HS-5 (cell line): ENCODE measurements at places on chromosomes 11 and 22.
A peak's percentile ranks its signal among the peaks of the same experiment; 100 is the strongest.

DNA sequence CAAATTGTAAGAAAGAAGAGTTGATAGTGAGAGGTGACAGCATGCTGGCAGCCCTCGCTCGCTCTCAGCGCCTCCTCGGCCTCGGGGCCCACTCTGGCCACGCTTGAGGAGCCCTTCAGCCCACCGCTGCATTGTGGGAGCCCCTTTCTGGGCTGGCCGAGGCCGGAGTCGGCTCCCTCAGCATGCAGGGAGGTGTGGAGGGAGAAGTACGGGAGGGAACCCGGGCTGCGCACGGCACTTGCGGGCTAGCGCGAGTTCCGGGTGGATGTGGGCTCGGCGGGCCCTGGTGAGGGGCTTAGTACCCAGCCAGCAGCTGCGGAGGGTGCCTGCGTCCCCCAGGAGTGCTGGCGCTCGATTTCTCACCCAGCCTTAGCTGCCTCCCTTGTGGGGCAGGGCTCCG, 539.7 kb upstream of the CCDC179 start:
- no peak for DNase-seq

DNA sequence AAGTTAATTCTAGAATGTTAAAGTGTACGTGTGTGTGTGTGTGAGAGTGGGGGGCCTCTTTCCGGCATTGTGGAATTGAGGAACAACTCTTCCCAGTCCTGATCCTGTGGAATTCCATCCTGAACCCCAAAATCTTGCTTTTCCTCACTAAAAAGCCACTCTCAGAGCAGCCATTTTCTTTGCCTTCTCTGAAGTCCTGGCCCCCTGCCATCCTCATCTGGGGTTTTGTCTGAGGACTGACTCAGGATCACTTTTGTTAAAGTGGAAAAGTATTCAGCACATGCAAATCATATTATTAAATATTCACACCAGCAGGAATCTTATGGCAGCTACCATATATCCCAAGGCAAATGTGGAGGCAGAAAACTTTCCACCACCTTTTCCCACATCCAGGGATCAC, 3.8 kb downstream of the SCN4B start:
- no peak for DNase-seq

GRCh38 chr11:28251257-28251656, 143.1 kb downstream of the METTL15 start:
- DNase-seq, result no peak

GRCh38 chr11:33384220-33384619, 127.0 kb downstream of the HIPK3 start:
- DNase-seq, result no peak

- DNase-seq, result no peak
Measured at GRCh38 chr11:8283100-8283464, 19.4 kb upstream of the LMO1 start.

- no peak for DNase-seq
Measured at GRCh38 chr22:41825376-41825775, 7.5 kb upstream of the SREBF2 start.

GRCh38 chr11:100821198-100821597, 134.1 kb downstream of the ARHGAP42 start:
- DNase-seq, result no peak

DNA sequence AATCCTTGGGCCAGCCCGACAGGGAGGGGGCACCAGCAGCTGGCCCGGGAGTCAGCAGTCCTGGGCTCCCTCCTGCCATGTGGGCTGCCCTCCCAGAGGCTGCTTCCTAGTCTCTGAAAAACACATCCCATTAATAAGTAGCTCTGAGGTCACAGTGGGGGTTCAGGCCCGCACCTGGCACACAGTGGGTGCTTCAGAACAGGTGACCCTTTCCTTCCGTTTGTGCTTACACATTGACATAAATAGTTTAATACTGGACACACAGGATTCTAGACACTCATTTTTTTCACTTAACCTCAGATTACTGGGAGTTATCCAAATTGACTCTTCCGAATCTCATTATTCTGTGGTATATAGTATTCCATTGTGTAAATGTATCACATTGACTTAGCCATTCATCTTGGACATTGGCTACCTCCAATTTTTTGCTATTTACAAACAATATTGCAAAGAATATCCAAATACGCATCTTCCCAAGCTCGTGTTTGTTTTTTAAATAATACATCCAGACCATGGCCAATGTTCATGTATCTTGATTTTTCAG, 474 bp upstream of the CHADL start:
- DNase-seq, result no peak

GRCh38 chr11:111530091-111530490, 10.4 kb upstream of the LAYN start:
- DNase-seq, result no peak

- DNase-seq, result no peak
Measured at GRCh38 chr22:22342697-22343580, 98.4 kb downstream of the VPREB1 start.

DNA sequence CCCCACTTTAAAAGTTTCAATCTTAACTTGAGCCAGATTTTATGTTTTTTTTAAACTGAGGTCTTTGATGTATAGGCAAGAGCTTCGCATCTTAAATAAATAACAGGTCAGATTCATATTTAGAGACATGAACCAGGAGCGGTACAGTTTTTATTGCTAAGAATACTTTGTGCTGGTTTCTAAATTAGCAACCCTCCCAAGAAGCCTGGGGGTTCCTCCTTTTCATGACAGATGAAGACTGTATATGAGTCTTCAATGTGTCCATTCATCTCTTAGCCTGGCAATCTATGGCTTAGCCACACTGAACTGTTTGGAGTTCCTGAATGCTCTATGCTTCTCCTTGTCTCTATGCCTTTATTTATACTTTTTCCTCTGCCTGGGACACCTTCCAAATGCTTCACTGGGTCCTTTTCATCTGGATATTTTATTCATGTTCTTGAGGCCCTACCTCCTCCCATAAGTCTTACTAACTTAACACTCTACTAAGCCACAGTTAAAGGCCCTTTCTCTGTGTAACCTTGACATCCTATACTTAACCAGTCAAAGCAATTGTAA, 338.6 kb downstream of the INSC start:
- no peak for DNase-seq

DNA sequence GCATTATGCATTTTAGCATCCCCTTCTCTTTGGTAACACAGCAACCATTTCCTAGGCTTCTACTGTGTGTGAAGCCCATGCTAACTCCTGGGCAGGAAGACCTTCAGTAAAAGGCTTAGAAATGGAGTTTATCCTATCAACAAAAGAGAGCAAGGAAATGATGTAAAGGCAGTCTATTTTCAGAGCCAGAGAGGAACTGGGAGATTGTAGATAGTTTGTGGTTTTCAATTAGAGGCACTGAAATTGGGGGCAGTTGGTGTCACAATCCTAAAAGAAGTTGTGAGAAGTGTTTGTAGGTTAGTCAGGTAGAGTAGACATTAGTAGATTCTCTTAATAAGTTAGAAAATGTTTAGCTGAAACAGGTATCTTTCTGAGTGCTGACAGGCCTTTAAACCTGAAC, 7.1 kb downstream of the ACAD8 start:
- no peak for DNase-seq

DNA sequence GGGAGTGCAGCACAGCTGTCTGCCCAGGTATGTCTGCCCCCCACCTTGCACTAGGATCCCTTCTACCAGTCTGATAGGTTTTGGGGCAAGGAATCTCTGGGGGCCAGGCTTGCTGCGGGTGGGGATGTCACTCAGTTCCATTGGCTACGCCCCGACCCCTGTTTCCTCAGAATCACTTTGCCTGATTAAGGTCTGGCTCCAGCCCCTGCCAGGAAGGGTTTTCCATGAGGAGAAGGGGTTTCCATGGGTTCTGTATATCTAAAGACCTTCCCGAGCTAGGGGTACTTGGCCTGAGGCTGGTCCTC, 14.0 kb downstream of the OTOG start:
- no peak for DNase-seq

- no peak for DNase-seq
Measured at GRCh38 chr22:44276706-44277356, 35.9 kb downstream of the SHISAL1 start.

DNA sequence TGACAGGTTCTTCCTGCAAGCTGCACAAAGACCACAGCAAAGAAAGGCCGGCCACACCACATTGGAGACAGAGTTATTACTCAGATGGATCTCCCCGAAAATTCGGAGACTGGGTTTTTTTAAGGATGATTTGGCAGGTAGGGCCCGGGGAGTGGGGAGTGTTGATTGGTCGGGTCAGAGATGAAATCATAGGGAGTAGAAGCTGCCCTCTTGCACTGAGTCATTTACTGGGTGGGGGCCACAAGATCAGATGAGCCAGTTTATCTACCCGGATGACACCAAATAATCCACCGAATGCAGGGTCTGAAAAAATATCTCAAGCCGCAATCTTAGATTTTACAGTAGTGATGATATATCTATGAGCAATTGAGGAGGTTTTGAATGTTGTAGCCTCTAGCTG, 401.8 kb upstream of the FAT3 start:
- DNase-seq, result no peak

DNA sequence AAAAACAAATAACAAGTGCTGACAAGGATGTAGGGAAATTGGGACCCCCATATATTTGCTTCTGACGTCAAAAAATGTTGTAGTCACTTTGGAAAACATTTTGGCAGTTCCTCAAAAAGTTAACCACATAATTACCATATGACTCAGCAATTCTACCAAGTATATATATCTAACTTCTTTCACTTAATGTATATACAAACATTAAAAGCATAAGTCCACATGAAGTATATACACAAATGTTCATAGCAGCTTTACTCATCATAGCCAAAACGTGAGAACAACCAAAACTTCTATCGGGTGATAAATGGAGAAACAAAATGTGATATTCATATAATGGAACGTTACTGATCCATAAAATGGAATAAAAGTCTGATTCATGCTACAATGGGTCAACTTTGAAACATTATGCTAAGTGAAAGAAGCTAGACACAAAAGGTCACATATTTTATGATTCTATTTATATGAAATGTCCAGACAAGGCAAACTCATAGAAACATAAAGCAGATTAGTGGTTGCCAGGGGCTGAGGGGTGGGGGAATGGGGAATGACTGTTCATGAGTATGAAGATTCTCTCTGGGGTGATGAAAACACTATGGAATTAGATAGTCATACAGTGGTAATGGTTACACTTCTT, 48.7 kb upstream of the TEAD1 start:
- peak; percentile 92 for DNase-seq

DNA sequence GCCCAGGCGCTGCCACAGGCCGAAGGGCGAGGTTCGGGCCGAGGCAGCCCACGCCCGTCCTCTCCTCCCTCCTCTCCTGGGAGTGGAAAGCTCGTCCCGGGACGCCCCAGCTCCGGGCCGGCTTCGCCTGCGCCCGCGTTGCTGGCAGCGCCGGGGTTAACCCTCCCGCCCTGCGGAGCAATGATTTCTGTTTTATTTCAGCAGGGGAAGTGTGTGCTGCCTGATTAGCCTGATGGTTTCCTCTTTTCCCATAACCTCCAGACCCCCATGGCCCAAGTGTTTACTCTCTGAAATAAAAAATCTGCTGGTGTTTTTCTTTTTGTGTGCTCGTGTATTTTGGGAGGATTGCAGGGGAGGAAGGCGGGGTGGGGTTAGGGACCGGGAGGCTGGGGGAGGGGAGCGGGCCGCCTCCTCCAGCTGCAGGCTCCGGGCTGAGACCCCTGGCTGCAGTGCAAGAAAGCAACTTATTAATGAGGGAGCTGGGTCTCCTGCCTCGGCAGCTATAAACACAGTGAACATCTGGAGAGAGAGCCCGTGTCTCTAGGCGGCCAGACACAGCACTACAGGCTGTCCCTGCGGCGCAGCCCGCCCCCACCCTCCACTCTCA, 38.6 kb downstream of the ETS1 start:
- no peak for DNase-seq

- no peak for DNase-seq
Measured at GRCh38 chr22:30309951-30310741, 16.6 kb downstream of the TBC1D10A start.

GRCh38 chr22:30945653-30946052, 22.9 kb downstream of the MORC2 start:
- no peak for DNase-seq

DNA sequence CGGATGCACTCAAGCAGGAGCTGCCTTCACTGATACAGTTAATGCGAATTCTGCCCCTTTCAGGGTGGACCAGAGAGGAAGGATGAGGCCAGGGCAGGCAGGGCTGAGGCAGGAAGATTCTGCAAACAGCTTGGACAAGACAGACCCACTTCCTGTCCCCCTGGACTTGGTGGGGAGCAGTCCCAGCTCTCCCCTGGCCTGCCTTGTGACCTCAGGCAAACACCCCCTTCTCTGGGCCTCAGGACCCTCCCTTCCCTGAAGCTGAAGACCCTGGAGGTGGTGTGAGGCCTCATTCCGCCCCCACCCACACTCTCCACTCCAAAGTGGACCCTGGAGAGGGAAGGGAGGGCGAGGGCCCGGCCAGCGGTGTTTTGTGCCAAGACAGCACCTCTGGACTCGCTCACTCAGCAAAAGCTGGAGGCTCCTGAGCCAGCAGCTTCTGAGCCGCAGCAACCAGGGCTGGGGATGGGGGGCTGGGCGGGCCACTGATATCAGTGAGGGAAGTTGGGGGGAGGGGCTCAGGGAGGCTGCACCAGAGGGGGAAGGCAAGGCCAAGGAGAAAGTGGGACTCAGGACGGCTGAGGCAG, 8.5 kb downstream of the RAB3IL1 start:
- DNase-seq, result no peak

GRCh38 chr11:75879737-75880136, 64.7 kb downstream of the UVRAG start:
- DNase-seq, result no peak

DNA sequence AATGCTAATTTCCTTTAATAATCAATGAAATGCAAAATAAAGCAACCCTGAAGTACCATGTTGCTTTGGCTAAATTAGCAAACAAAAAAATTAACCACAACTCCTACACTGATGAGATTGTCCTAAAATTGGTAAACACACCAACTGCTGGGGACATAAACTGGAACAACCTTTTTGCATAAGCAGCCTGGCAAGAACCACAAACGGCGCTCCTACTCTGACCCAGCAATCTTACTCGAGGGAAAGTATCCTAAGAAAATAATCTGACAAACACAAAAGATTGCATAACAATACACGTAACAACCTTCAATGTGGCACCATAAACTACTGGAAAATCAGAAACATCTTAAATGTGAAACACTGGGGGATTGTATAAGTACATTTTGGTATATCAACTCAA, 189.8 kb upstream of the PITPNB start:
- DNase-seq, result no peak
